Thymus (tissue), 14 donors: ENCODE measurements at places on chromosomes 2 and 18. TPM values are rescaled to one million over a fixed set of nuclear protein-coding genes. Genes with fewer than 3 reads are reported as not detected.

- H3K4me1 ChIP-seq: no peaks in the 10 kb centered on the region
- no peak overlapping the region for H3K4me3 ChIP-seq
- H3K27ac ChIP-seq: no peak overlapping the region
- no peaks in the 10 kb centered on the region for H3K27me3 ChIP-seq
Measured at GRCh38 chr2:200800458-200800857, 11.3 kb upstream of the BZW1 start.

GRCh38 chr2:136058262-136058661, 59.7 kb downstream of the CXCR4 start:
- DNase-seq: no peak
- no peak overlapping the region for H3K27ac ChIP-seq
- no peaks in the 10 kb centered on the region for H3K36me3 ChIP-seq
- no peaks in the 10 kb centered on the region for H3K27me3 ChIP-seq

DNA sequence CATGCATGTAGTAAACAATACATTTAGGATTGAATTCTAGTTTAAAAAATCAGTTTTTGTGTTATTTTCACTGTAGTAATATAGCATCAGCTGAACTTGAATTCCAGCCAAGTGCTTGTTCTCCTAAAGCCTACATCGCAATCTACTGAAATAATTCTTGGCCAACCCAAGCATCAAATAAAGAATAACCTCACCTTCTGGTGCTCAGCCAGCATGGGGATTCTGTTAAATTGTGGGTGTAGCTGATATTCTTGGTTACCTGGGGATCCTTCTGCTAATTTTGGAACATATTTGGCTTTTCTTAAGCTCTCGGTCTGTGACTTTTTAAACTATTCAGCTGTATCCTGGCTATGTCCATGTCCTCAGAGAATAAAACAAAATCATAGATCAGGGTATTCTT, 248.8 kb downstream of the NRXN1 start:
- DNase-seq: no peak
- H3K27me3 ChIP-seq: no peaks in the 10 kb centered on the region
- H3K4me1 ChIP-seq: no peaks in the 10 kb centered on the region
- no peaks in the 10 kb centered on the region for H3K36me3 ChIP-seq

The DCC gene
- 7.6 TPM for total RNA-seq

DNA sequence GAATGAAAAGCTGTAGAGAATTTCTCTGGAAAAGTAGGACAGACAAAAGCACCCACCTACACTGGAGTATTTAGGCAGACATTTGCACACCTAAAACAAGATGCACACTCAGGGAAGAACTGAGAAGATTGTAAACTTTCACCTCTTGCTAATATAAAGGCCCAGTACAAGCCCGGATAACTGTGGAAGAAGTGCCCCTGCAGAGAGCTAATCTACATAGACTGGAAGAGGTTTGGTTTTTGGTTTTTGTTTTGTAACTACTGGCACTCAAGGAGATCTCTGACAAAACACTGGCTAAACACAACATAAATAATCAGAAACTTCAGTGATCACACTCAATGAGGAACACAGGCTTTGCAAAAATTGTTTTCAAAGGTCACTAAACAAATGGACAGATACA, 782.2 kb upstream of the SLC8A1 start:
- no peak for DNase-seq
- H3K4me1 ChIP-seq: no peaks in the 10 kb centered on the region
- H3K27ac ChIP-seq: no peak overlapping the region
- H3K4me3 ChIP-seq: no peak overlapping the region
- no peaks in the 10 kb centered on the region for H3K36me3 ChIP-seq

DNA sequence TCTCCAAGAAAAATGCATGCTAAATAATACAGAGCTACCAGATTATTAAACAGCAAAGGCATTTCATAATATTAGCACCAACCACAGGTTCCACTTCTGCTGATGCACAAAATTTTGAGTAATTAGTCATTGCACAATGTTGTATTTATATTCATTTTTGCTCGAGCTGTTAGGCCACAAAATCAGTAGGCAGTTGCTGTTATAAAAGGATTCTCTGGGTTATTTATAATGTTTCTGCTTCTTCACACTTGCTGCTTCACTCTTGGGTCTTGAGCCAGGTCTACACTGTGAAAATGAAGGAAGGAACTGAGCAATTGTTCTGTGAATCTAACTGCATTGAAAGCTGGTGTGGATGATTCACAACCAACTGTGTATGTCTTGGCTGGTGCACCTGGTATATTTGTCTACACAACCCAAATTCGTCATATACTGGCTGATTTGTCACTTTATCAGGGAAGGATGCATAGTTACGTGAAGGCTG, 38.3 kb downstream of the MRPL33 start:
- no peak overlapping the region for H3K27ac ChIP-seq
- no peaks in the 10 kb centered on the region for H3K4me1 ChIP-seq
- DNase-seq: no peak
- H3K36me3 ChIP-seq: no peaks in the 10 kb centered on the region
- no peak overlapping the region for H3K4me3 ChIP-seq

DNA sequence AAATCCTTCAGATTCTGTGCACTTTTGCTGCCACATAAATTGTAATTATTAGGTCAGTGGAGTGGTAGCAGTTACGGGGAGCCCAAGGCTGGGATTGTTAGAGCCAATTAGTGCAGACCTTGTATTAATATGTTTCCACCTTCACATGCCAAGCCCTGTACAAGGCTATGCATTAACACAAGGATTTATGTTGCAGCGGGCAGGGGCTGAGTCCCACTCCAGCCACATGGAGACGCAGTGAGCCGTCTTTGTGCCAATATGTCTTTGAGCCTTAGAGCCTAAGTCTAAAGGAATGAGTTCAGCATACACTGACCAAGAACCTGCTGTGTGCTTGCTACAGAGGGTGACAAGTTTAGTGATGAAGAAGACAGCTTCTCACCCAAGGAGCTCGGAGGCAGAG, 238.2 kb downstream of the TSN start:
- no peak overlapping the region for H3K27ac ChIP-seq
- no peaks in the 10 kb centered on the region for H3K36me3 ChIP-seq
- DNase-seq: no peak
- H3K27me3 ChIP-seq: no peaks in the 10 kb centered on the region
- peaks cover 1% of the 10 kb centered on the region for H3K4me1 ChIP-seq

GRCh38 chr2:95174031-95174542, 8.5 kb downstream of the ZNF2 start:
- H3K36me3 ChIP-seq: peaks cover 5% of the 10 kb centered on the region
- no peak for DNase-seq
- no peaks in the 10 kb centered on the region for H3K4me1 ChIP-seq
- H3K27me3 ChIP-seq: no peaks in the 10 kb centered on the region
- no peak overlapping the region for H3K4me3 ChIP-seq

The REG3A gene
- total RNA-seq: 0.05 TPM

GRCh38 chr2:237669283-237669627, 41.9 kb downstream of the LRRFIP1 start:
- H3K4me1 ChIP-seq: peaks cover 15% of the 10 kb centered on the region
- H3K27ac ChIP-seq: no peak overlapping the region
- no peak overlapping the region for H3K4me3 ChIP-seq
- no peaks in the 10 kb centered on the region for H3K36me3 ChIP-seq
- DNase-seq: no peak
- peaks cover 1% of the 10 kb centered on the region for H3K27me3 ChIP-seq

The TRIM54 gene
- total RNA-seq: 0.14 TPM
